NCI-H1048 (cell line): ENCODE measurements at places on chromosomes 3 and 15.

- DNase-seq, result no peak
Measured at GRCh38 chr15:20294651-20295237, 246.9 kb downstream of the GOLGA6L6 start.

- no peak for DNase-seq
Measured at GRCh38 chr15:98905963-98906711, 101.5 kb downstream of the PGPEP1L start.

DNA sequence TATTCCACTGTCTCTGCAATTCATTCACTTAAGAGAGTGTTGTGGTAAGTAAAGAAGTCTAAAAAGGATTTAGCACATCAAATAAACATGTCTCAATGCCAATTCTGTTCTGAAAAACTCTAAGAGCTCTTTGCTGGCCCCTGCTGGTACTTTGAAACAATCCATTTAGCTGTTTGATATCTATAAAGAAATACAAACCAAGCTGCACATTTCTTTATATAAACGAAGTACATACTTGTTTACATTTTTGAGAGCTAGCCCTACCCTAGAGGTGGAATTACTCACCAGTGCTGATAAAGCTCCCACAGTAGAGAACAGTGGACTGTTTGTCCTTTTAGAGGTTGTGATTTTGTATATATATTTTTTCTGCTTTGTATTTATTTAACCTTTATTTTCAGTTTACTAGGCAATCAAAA, 75.5 kb downstream of the NEDD4 start:
- peak; percentile 21 for DNase-seq

DNA sequence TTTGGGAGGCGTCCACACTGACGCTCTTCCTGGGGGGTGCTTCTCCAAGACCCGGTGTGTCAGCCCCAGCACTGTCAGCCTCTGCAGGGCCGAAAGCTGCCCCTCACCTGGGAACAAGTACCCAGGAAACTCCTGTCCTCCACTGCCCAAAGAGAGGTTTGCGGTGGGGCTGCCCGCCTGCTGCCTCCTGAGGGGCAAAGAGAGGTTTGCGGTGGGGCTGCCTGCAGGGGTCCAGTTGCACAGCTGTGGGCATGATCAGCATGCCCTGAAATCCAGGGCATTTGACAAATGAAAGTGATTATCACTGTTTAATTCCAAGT, 15.1 kb upstream of the SNRPA1 start:
- no peak for DNase-seq

DNA sequence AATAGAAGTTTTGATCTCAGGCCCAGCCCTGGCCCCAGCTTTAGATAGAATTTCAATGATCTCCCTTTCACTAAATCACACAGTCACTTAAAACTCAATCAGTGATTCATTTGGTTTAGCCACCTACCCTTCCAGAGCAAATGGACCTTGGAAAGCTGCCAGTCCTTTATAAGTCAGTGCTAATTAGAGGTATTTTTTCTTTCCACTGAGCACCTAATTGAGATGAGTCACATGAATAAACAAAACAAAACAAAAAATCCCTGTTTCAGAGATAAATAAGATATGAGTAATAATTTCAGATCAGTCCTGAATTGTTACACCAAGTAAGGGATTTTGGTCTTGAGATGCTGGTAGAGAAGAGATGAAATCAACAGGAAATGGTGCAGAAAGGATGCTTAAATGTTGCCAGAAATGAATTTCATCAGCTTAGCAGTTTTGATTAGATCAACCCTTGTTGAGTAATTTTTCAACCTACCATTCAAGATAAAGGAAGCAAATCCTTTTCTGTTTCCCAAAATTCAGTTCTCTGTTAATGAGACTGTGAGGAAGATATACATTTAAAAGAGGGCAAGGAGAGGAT, 352.0 kb upstream of the COL8A1 start:
- DNase-seq, result no peak

GRCh38 chr3:161914703-161915417, 418.3 kb downstream of the OTOL1 start:
- DNase-seq, result no peak

DNA sequence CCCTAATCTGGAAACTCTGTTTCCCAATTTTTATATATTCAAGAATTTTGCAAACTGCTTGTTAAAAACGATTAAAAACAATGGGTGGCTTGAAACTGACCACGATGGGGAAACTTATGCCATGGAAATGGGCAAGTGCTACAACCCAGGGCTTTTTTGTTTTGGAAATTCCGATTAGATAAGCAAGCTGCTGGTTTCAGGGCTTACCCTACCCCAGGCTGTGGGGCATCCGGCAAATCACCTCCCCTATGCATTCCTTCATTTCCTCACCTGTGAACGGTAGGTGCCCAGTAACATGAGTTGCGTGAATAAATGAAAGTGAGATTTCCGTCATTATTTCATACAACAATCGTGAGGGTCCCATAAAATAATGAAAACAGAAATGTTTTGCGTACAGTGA, 34.3 kb downstream of the ST6GAL1 start:
- no peak for DNase-seq

DNA sequence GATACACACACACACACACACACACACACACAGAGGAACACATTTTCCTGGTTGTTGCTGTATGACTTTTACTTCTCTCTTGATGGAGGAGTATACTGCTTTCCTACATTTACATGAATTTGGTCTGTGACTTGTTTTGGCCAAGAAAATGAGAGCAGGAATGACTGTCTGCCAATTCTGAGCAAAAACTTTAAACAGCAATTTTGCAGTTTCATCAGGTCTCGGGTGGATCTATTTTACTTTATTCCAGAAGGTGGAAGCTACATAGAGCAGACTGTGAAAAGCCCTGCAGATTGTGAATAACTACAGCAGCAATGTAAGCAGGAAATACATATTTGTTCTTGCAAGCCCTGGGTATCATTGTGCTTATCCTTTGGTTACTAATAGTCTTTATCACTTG, 1350.0 kb upstream of the EPHA6 start:
- no peak for DNase-seq

GRCh38 chr3:8443829-8444791, 57.5 kb upstream of the LMCD1 start:
- DNase-seq, result peak; percentile 20

GRCh38 chr3:10623578-10624275, 118.3 kb upstream of the ATP2B2 start:
- DNase-seq, result no peak

GRCh38 chr15:38059665-38060064, 125.2 kb downstream of the TMCO5A start:
- DNase-seq, result no peak

GRCh38 chr3:188471723-188472122, 317.8 kb downstream of the LPP start:
- no peak for DNase-seq

GRCh38 chr3:76643623-76644304, 396.1 kb upstream of the ROBO2 start:
- DNase-seq, result no peak

DNA sequence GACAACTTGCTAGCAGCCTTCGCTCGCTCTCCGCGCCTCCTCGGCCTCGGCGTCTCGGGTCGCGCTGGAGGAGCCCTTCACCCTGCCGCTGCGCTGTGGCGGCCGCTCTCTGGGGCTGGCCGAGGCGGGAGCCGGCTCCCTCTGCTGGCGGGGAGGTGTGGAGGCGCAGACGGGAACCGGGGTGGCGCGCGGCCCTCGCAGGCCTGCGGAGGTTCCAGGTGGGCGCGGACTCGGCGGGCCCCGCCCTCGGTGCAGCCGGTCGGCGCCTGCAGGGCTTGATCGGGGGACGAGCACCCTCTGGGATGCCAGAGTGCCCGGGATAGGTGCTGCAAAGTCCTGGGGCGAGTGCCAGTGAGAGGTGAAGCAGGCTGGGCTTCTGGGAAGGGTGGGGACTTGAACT, 989.9 kb downstream of the ROBO2 start:
- DNase-seq, result no peak

DNA sequence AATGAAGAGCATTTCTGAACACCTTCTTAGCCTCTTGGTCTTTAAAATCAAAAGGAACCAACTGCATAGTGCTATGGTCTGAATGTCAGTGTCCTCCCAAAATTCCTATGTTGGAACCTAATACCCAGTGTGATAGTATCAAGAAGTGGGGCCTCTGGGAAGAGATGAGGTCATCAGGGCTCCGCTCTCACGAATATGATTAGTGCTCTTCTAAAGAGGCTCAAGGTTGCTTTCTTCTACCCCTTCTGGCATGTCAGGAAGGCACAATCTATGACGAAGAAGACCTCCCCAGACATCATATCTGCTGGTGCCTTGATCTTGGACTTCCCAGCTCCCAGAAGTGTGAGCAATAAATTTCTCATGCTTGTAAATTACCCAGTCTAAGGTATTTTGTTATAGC, 209.5 kb downstream of the MAGI1 start:
- DNase-seq, result no peak

- no peak for DNase-seq
Measured at GRCh38 chr3:168618827-168619470, 523.2 kb upstream of the GOLIM4 start.

DNA sequence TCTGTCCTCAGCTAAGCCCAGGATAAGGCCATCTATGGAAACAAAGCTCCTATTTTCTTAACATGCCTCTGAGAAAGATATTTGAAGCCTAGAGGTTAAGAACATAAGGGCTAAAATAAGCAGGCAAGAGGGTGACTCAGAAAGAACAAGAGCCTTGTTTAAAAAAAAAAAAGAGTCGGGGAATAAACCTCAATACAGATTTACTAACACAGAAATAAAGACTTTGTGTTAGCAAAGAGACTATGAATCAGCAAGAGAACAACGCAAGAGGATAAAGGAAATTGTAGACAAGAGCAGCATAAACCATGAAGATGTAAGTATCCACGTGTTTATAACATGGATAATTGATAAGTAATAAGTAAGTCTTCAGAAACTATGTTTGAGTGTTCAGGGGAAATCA, 36.0 kb downstream of the RAB27A start:
- DNase-seq, result no peak

GRCh38 chr15:42203891-42204290, 4.2 kb downstream of the VPS39 start:
- no peak for DNase-seq

GRCh38 chr3:177495566-177495965, 298.3 kb upstream of the TBL1XR1 start:
- no peak for DNase-seq

DNA sequence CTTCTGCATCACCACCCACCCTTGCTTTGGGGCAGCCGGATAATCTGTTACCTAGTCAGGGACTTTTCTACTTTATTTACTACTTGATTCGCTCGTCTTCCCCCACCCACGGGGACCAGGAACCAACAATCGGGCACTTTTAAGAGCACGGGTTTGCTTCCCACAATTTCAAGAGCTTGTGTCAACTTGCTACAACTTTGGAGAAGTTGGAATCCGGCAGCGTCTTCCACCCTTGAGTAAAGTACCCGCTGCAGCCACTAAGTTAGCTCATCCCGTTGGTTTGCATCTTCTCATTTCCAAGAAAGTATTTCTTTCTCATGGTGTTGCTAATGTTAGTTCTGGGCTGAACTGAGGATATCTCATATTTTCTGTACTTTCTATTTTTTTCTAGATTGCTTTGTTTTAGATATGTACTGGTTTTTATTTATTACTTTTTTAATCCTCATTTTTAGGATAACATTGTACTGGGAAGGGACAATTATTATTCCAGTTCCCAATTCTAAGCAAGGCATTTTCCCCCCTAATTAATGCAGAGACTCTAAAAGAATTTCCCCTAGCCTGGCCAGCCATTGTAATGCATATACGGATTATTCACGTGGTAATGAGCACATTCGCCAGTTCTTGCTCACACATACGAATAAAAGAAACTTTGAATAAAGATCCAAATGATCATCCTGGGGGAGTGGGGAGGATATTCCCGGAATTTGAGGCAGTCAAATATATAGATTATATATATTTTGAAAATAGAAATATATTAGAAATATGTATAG, 4.0 kb downstream of the SOX2 start:
- DNase-seq, result no peak

DNA sequence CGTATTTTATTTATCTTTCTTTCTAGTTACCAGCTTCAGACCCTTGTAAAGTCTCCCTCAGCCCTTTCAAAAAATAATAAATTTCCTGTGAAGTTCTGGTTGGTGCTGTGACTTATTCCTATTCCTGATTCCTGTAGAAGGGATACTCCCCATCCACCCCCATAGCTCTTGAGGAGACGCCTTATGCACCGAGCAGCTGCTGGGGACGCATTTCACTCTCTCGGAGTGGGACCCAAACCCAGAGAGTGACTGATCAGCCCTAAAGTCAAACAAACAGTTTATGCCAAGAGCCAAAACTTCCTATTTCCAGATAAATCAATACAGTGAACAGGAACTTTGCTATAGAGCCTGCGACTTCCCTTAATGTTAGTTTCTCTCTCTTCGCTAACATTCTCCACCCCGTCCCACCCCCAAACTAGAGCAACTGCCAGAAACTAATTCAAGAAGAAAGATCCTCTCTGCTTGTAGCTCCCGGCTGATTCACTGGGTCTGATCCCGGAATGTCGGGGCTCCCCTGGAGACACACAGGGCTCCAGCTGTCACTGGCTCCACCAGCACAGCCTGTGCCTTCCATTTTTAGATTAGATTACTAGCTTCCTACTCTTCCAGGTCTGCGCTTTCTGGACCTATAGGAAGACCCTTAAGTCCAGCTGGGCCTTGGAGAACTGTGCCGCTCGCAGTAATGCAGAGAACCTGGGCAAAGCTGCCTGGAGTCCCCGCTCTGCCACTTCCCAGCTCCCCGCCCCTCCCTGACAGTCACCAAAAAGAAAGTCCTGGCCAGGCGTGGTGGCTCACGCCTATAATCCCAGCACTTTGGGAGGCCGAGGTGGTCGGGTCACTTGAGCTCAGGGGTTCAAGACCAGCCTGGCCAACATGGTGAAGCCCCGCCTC, 45.2 kb downstream of the KLHL25 start:
- no peak for DNase-seq

- no peak for DNase-seq
Measured at GRCh38 chr3:154976072-154976983, 103.8 kb upstream of the MME start.

DNA sequence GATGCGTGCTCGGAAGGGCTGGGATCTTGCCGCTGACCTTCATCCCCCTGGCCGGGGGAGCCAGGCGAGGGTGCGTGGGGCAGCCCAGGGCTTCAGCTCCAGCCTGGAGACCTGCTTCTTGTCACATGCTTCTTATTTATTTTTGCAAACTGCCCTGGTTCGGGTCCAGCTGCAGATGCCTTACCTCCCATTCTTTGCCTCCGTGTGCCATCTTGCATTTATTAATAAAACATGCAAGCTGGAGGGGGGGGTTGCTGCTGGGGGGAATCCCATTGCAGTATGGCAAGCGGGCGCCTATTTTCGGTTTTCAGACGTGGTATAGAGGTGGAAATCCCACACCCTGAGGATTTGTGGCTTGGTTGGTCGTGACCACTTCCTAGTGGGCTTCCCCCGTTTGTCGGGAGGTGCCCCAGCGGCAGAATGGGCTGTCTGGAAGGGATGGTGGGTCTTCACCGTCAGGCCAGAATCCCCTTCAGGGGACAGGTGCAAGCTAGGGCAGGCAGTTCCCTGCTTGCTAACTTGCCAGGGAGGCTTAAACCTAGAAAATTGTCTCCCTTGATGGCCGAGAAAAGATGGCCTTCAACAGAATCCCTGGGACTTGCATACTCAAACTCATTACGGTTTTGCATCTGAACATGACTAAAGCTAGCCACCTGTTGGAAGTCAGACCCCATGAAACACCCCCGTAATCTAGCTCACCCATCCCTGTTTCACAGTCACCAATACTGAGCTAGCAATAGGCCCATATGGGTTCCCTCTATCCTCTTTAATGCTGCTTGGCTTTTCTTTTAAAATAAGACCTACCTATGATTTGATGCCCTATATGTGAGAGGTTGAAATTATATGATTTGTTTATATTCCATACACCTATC, 569 bp downstream of the TMEM266 start:
- no peak for DNase-seq
